Activated naive CD4-positive, alpha-beta T cell treated with anti-CD3 and anti-CD28 coated beads, Interleukin-2, amount 50 U/mL, for 72 hours (primary cell): ENCODE measurements at places on chromosomes 4 and X.
A peak's percentile ranks its signal among the peaks of the same experiment; 100 is the strongest.

DNA sequence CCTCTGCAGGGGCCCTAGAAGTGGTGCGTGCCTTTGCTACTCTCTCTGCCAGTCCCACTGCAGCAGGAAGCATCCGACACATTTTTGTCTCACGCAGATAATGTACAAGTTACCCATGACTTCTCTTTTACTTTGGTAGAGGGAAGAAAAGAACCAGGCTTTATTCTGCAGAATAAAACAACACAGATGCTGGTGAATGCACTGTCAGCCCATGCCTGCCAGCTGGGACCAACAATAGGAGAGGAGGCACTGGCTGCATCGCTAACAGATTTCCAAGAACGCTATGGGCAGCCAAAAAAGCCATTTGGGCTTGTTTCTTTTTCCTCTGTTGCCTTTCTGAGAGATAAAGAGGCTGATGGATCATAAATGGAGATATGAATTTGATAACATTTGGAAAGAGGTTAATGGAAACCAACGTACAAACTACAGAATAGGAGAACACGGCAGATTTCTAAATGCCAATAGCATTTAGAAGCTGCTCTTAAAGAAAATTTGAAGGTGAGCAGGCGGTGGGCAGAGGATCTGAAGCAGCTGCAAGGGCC is 47.5 kb upstream of the IGFBP7 start:
- no peak for DNase-seq

DNA sequence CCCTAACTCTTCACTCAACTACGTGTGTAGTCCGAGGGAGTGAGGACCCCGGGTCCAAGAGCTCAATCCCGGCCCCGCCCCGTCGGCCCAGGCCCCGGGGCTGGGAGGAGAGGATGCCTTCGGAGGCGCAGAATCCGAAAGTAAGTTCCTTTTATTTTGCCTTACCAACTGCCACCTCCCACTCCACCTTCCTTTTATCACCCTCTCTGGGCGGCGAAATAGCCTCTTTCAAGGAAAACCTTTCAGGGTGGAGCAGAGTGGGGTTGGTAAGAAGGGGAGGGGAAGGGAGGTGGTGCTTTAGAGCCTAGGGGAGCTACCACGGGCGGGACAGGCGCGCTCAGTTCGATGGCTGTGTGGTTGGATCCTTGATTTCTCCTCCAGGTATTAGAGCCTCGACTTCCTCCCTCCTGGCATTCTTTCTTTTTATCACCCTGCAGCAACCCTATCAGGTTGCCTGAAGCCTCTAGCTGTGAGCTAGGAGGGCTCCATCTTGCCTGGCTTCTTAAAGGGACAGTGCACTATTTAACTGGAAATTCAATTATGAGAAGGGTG is 191.2 kb downstream of the RRAGB start:
- peak; percentile 3 for DNase-seq

GRCh38 chr4:40314951-40315350 is 20.2 kb upstream of the CHRNA9 start:
- DNase-seq = no peak

- DNase-seq = no peak
Observed at GRCh38 chrX:69229436-69229835, 64.2 kb upstream of the PJA1 start.

DNA sequence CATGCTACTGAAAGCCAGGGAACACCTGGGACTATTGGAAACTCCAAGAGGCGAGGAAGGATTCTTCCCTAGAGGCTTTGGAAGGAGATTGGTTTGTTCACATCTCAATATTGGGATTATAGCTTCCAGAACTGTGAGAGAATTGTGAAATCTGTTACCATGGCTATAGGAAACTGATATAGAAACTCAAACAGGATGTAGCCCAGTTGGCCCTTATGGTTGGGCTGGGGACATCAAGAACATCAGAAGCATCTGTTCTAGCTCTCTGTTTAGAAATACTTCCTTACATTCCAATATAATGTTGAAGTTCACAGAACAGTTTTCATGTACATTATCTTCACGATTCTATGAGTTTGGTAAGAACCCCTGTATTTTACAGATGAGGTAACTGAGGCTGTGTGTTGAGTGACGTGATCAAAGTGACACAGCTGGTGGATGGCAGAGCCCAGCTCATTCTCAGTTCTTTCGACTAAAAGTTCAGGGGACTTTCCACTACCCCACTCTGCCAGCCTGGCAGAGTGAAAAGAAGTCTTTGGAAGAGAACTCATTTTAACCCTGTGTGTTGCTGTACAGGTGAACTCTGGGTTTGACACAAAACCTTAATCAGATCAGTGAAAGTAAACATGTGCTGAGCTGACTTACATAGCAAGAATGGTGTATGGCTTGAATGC is 183.0 kb downstream of the GBA3 start:
- DNase-seq = no peak

GRCh38 chr4:79353075-79353474 is 27.2 kb upstream of the NAA11 start:
- DNase-seq = no peak

DNA sequence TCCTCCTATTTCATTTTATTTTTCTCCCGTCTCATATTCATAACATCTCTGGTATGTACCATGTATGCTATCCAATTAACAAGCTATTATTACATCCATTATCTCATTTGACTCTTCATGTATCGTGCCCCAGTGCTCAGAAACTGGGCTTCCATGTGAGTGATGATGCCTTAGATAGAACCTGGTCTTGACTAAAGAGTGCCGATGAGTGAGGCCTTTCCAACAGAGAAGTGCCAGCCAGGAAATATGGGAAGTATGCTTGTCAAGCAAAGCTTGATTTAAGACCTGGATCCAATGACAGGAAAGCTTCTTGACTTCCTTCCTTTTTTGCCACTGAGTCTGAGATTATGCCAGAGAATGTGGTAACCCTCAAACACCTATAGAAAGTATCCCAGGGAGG is 371.7 kb upstream of the FGF13 start:
- no peak for DNase-seq

DNA sequence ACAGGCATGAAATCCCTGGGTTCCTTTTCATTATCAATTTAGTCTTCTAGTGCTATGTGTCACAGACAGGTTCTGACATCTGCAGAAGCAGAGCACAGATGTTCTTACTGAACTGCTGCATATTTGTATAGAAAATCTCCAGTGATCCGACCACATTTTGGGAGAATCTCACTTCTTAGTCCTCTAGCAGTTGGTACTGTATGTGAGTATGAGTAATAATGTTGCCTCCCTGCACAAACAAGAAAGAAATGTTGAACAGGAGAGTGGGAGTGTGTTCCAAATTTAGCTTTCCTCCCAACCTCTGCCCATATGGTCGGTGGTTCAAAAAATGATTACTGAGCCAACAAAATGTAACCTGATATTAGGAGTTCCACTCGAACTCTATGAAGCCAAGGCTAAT is 165.3 kb upstream of the GPC4 start:
- no peak for DNase-seq
